Left ventricle myocardium superior (tissue), 1 donor: ENCODE measurements at places on chromosomes 11 and 22.

DNA sequence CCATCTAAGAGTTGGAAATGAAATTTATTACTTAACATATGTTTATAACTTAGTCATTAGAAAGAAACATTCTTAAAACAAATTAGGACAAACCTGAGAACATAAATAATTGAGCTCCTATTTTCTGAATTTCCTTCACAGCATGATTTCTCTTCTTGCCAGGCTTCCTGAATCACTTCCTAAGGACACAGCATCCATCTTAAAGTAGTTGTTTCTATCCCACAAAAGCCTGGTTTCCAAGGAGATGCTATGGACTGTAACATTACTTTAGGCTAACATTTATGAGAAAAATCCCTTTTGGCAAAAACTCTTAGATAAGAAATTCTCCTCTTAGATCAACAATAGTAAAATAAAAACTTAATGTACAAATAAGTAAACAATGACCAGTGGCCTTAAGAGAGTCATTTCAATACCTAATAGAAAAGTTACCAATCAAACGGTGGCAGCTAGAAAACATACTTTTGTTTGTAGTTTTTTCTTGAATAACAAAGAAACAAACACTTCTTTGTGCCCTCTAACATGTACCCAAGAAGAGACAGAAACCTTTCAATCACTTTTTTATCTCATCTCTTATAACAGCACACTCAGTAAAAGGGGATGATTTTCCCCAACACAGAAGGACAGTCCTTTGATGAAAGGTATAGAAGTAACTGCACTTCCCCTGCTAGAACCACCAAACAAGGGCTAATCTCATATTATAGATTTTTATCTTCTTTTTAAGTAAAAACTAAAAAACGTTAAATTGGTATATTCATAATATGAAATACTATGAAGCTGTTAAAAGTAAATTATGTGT lies 74.5 kb downstream of the TTC28 start:
- no peak for DNase-seq

DNA sequence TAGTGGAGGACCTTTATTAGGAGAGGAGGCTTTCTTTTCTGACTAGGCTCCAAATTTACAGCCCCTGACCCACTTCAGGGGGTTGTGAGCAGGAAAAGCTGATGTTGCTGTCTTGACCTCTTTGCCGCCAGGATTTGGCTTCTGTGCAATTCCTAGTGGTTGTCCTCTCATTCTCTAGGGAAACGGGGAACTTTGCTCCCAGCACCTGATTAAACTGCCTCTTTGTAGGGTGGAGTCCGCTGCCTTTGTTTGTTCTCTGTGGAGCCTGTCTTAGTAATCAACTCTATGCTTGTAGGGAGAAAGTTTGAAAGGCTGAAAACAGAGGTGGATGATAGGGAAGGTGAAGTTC lies 16.3 kb downstream of the CTNND1 start:
- DNase-seq: no peak

GRCh38 chr11:18259259-18259658 lies 6.8 kb upstream of the SAA1 start:
- DNase-seq: no peak

GRCh38 chr11:35100013-35100383 lies 39.0 kb upstream of the CD44 start:
- DNase-seq: no peak

- DNase-seq: no peak
Observed at GRCh38 chr22:49019737-49020713, 807.6 kb downstream of the BRD1 start.
